ENCODE measurements at places on chromosomes 2 and 18.
A peak's percentile ranks its signal among the peaks of the same experiment; 100 is the strongest.

DNA sequence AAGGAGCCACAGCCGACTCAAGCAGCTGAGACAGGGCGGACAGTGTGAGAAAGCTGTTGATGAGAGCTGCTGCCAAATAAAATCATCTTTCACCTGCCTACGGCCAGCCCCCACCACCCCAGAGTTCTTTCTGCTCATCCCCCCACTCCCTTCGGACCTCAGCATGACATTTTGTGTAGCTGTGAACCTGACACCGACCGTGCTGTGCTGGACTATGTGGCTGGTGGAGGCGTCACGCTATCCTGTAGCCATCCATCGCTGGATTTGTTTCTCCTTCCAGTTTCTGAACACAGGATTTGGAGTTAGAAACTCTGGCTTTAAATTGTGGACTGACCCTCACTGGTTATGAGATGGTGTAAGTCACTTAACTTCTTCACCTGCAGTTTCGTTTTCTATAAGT is 317.3 kb downstream of the DCDC2C start:
- DNase-seq, result no peak

- no peak for DNase-seq
Measured at GRCh38 chr2:152084076-152084475, 14.8 kb downstream of the CACNB4 start.

DNA sequence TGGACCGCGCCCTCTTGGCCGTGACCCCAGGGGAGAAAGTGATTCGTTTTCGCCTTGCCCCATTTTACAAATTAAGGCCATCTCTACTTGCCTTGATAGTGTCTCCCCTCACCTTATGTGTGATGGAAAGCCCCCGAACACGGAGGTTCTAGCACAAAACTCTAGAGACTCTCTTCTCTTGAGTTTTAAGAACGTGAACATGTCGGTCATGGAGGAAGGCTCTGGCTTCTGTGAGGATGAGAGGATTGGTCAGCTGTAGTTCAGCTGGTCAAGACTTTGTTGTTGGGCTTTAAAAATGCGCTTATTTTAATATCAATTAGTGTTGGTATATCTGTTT is 828 bp downstream of the DYNC1I2 start:
- no peak for DNase-seq

DNA sequence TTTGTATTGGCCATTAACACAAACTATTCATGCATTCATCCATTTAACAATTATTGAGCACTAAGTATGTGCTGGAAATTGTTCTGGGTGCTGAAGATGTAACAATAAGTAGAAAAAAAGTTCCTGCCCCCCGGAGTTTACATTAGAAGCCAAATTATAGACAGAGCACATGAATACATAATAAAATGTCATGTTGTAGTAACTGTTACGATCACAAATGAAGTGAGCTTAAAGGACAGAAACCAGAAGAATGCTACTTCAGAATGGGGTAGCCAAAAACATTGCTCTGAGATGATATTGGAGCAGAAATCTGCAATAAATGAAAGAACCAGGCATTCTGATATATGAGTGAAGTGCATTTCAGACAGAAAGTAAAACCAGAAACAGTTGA is 256.0 kb upstream of the SETBP1 start:
- no peak for DNase-seq

GRCh38 chr2:23757686-23758433 is 169.1 kb downstream of the ATAD2B start:
- DNase-seq, result no peak

GRCh38 chr2:143175438-143175837 is 46.2 kb downstream of the ARHGAP15 start:
- no peak for DNase-seq

DNA sequence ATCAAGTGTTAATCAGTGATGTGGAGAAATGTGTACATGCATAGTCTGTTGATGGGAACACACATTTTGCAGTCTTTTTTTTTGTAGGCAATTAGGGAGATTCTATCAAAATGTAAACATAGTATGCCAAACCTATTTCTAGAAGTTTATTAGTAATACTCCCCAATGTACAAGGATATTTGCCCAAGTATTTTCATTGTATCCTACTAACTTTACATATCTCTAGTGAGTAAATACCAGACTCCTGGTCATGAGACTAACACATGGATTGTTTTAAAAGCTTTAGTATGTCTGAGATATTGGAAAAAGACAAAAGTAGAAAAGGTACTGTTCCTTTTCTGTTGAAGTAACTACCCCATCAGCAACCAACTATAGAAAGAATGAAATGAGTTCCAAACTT is 513.0 kb downstream of the PTPRM start:
- DNase-seq, result no peak

- no peak for DNase-seq
Measured at GRCh38 chr18:72246076-72246475, 298.1 kb downstream of the CBLN2 start.

DNA sequence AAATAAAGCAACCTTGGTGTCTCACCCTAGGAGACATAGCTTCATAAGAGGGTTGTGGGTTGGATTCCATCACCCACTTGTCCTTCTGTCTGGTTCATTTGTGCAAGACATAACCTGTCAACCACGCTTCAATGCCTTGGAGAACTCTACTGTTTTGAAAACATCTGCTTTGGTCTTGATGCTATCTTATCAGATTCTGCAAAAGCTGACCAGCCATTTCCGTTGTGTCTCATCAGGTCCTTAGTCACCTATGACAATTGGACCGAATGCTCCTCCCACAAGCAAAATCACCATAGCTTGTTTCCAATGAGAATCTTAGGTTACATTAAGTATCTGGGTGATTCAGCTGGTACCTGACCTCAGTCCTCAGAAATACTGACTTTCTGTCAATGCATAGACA is 35.4 kb downstream of the STAT4 start:
- peak; percentile 83 for DNase-seq

GRCh38 chr2:208266936-208267335 is 881 bp downstream of the PIKFYVE start:
- no peak for DNase-seq

DNA sequence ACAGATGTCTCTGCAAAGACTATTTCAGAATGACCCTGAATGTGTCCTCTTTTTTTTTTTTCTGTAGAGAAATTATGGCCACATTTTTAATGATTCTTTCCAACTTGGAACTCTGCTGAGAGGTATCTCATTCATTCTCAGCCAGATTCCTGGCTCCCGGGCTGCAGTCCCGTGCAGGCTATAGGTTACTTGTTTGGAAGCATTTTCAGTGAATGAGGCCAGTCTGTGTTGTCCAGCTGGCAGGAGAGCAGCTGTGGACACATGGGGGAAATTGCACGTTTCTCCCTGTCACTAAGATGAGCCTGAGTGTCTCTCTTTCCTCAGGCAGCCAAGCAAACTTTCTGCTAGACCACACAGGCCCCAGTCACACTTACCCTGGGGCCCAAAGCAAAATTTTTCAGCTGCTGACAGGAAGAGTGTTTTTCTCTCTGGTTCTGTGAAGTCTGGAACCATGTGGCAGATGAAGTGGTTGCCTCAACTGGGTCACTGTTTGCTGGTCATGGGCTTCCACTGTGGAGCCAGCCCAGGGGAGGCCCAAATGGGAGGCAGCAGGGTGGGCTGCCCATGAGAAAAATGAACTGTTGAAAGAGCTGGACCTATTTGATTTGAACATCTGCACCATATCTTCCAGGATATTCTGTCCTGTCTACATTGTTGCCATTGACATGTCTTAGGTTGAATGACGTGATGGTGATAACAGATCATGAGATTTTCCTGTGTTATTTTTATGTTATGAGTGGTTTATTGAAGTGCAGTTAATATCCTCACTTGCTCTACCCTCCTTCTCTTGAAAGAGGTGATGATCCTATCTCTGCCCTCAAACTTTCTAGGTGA is 431.2 kb downstream of the LPIN1 start:
- no peak for DNase-seq

- DNase-seq, result no peak
Measured at GRCh38 chr18:31065036-31065773, 22.7 kb upstream of the DSC3 start.
